ENCODE measurements at places on chromosomes 16 and 17.

- DNase-seq, result peak; percentile 24
- H3K4me1 ChIP-seq, result peaks cover 36% of the 10 kb centered on the region
- peak overlapping the region; percentile 69 for H3K4me3 ChIP-seq
- peaks cover 13% of the 10 kb centered on the region for H3K36me3 ChIP-seq
- peak overlapping the region; percentile 96 for H3K27ac ChIP-seq
- no peaks in the 10 kb centered on the region for H3K27me3 ChIP-seq
These were observed 11.7 kb downstream of the ABCC1 start for GRCh38 chr16:15961060-15961511.

GRCh38 chr16:89887243-89887642 lies 13.9 kb downstream of the TCF25 start:
- peaks cover 6% of the 10 kb centered on the region for H3K4me1 ChIP-seq
- peaks cover 35% of the 10 kb centered on the region for H3K36me3 ChIP-seq
- no peak overlapping the region for H3K27ac ChIP-seq
- H3K27me3 ChIP-seq, result no peaks in the 10 kb centered on the region
- H3K4me3 ChIP-seq, result no peak overlapping the region

DNA sequence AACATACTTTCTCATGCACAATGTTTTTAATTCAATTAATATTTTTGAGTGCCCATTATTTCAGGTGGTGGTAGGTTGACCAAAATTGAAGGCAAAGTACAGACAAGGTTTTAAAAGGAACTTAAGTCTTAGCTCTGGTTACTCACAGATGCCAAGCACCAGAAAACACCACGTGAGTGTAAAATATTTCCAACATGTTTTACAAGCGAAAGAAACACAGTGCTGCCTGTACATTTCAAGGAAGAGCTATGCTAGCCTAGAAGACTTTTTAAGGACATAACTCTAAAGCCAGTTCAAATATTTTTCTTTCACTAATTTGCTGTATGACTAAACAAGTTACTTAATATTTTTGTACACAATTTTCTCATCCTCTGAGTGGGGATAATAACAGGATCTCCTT lies 736.4 kb upstream of the GOT2 start:
- H3K27ac ChIP-seq, result no peak overlapping the region
- no peaks in the 10 kb centered on the region for H3K36me3 ChIP-seq
- H3K27me3 ChIP-seq, result no peaks in the 10 kb centered on the region
- DNase-seq, result no peak

GRCh38 chr16:46973996-46974324 lies 486 bp upstream of the DNAJA2 start:
- peak overlapping the region; percentile 94 for H3K4me3 ChIP-seq
- H3K4me1 ChIP-seq, result peaks cover 30% of the 10 kb centered on the region
- no peak for DNase-seq
- no peaks in the 10 kb centered on the region for H3K27me3 ChIP-seq

- H3K27ac ChIP-seq, result no peak overlapping the region
- H3K4me3 ChIP-seq, result no peak overlapping the region
- peaks cover 4% of the 10 kb centered on the region for H3K36me3 ChIP-seq
- H3K27me3 ChIP-seq, result peaks cover 1% of the 10 kb centered on the region
- no peak for DNase-seq
These were observed 30.0 kb downstream of the SDK2 start for GRCh38 chr17:73614256-73614655.

DNA sequence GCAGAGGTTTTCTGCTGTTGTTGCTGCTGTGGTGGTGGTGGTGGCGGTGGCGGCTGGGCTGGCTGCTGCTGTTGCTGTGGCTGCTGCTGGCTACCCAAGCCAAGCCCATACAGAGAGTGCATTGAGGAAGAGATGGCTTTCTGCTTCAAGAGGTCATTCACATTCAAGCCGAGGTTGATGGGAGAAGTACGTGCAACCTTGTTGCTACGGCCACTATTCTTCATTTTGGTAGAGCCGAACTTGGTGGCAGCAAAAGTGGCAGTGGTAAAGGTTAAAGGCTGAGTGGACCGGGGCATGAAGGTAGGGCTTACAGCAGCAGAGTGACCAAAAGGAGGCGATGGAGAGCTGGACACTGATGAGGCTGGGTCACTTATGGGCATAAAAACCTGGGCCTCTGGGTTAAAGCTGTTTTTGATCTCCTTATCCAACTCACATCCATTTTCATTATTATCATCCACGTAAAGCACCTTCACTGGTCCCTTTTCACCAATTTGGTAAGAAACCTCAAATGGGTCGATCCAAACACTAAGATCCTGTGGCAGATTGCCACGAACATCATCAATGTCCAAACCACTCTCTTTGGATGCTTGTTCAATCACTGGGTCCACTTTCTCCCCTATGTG lies 2.8 kb downstream of the TOB1 start:
- DNase-seq, result no peak
- peaks cover 24% of the 10 kb centered on the region for H3K4me1 ChIP-seq
- no peak overlapping the region for H3K4me3 ChIP-seq
- H3K36me3 ChIP-seq, result peaks cover 9% of the 10 kb centered on the region
- no peaks in the 10 kb centered on the region for H3K27me3 ChIP-seq

DNA sequence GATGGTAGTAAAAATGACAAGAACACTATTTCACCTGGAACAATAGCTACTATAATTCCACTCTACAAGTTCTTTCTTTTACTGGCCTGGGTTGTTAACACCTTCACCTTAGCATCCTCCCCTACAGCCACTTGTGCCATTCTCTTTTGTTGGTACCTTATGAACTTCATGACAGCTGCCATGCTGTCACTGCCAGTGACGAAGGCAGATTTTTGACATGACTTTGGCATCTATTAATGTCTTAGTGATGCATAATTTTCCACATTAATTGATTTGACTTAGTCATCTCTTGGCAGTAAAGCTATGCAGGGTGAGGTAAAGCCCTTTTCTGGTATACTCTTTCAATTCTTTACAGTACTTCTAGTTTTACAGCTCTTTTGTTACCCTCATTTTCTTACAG lies 207.9 kb downstream of the TANC2 start:
- H3K4me1 ChIP-seq, result no peaks in the 10 kb centered on the region
- no peak overlapping the region for H3K27ac ChIP-seq
- no peak overlapping the region for H3K4me3 ChIP-seq
- H3K36me3 ChIP-seq, result no peaks in the 10 kb centered on the region

- H3K4me1 ChIP-seq, result peaks cover 30% of the 10 kb centered on the region
- H3K4me3 ChIP-seq, result no peak overlapping the region
- H3K36me3 ChIP-seq, result peaks cover 4% of the 10 kb centered on the region
- H3K27ac ChIP-seq, result peak overlapping the region; percentile 83
- no peak for DNase-seq
These were observed 1.6 kb downstream of the KCNH4 start for GRCh38 chr17:42179335-42179734.

DNA sequence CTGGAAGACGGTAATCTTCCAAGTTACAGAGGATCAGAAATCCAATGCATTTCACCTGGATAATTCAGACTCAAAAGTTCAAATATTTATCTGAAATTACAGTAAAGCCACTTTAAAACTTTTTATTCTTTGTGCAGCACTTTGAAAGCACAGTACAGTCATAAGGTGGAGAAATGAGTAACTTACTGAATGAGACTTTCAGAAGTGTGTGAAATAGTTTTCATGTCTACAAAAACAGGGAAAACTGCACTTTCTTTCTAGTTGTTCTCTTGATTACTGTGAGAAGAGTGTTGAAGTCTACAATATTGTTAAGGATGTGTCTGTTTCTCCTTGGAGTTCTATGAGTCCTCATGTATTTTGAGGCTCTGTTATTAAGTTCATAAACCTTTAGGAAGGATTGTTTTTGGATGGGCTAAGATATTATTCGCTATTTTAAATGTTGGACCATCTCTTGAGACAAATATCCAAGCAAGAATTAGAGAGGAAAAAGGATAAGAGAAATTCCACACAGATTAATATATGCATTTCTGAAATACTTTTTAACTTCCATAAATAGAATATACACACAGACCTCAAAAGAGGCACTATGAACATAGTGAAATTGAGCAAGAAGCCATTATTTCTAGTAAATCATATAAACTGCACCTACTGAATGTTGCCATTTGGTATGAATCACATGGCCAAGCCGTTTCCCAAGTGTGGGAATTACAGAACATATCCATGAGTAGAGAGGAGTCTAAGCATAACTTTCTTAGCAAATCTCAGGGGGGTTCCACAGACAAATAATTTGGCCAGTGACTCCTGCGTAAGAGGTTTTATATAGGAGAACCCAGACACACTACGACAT lies 83.6 kb upstream of the PLEKHM1 start:
- peaks cover 43% of the 10 kb centered on the region for H3K4me1 ChIP-seq
- DNase-seq, result no peak
- H3K4me3 ChIP-seq, result no peak overlapping the region
- peak overlapping the region; percentile 5 for H3K27ac ChIP-seq
- H3K36me3 ChIP-seq, result peaks cover 18% of the 10 kb centered on the region
- no peaks in the 10 kb centered on the region for H3K27me3 ChIP-seq

DNA sequence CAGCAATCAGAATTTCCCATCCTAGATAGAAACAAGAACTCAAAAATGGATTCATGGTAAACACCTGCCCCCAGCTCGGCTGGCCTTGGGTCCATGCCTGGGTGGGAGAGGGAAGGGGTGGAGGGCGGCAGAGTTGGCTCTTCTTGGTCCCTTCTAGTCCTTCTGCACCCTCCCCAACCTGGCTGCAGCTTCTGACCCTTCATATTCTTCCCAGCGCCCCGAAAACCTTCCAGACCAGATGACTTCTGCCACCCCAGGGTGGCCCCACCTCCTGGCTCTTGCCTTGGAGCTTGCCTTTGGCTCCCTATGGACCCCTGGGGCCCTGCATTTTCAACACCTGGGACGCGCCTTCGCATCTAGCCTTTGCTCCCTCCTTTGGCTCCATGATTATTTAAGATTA lies 5.4 kb upstream of the GJD3 start:
- H3K4me3 ChIP-seq, result no peak overlapping the region
- peaks cover 2% of the 10 kb centered on the region for H3K27me3 ChIP-seq
- H3K27ac ChIP-seq, result no peak overlapping the region
- peaks cover 3% of the 10 kb centered on the region for H3K4me1 ChIP-seq
- no peak for DNase-seq

- no peak overlapping the region for H3K4me3 ChIP-seq
- H3K4me1 ChIP-seq, result no peaks in the 10 kb centered on the region
- H3K36me3 ChIP-seq, result no peaks in the 10 kb centered on the region
- peaks cover 4% of the 10 kb centered on the region for H3K27me3 ChIP-seq
- no peak overlapping the region for H3K27ac ChIP-seq
- DNase-seq, result no peak
These were observed 49.6 kb downstream of the PSMD12 start for GRCh38 chr17:67316781-67317180.

DNA sequence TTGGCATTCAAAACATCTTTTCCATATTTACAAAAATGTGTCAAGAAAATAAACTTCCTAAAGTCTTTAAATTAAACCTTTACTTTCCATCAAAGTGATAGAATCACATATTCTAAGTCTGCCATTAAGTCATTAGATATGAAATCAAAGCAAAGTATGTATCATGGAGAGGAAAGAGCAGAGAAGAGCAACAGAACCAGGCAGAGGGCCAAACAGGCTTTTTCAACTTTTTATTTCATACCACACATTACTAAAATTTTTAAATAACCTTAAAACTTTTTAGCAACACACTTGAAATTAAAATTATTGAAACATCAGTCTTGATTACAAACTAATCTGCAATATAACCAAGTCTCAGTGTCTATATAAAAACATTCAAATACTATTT lies 13.8 kb downstream of the SIAH1 start:
- H3K4me3 ChIP-seq, result no peak overlapping the region
- H3K4me1 ChIP-seq, result peaks cover 19% of the 10 kb centered on the region
- no peak for DNase-seq
- H3K36me3 ChIP-seq, result no peaks in the 10 kb centered on the region
- no peak overlapping the region for H3K27ac ChIP-seq

GRCh38 chr16:56347166-56347565 lies 78.2 kb downstream of the AMFR start:
- H3K4me1 ChIP-seq, result no peaks in the 10 kb centered on the region
- peaks cover 8% of the 10 kb centered on the region for H3K27me3 ChIP-seq
- no peaks in the 10 kb centered on the region for H3K36me3 ChIP-seq
- no peak overlapping the region for H3K27ac ChIP-seq
- H3K4me3 ChIP-seq, result no peak overlapping the region

GRCh38 chr16:89360760-89361435 lies 129.5 kb downstream of the ANKRD11 start:
- H3K27ac ChIP-seq, result peak overlapping the region; percentile 79
- H3K4me3 ChIP-seq, result peak overlapping the region; percentile 53
- H3K36me3 ChIP-seq, result no peaks in the 10 kb centered on the region

DNA sequence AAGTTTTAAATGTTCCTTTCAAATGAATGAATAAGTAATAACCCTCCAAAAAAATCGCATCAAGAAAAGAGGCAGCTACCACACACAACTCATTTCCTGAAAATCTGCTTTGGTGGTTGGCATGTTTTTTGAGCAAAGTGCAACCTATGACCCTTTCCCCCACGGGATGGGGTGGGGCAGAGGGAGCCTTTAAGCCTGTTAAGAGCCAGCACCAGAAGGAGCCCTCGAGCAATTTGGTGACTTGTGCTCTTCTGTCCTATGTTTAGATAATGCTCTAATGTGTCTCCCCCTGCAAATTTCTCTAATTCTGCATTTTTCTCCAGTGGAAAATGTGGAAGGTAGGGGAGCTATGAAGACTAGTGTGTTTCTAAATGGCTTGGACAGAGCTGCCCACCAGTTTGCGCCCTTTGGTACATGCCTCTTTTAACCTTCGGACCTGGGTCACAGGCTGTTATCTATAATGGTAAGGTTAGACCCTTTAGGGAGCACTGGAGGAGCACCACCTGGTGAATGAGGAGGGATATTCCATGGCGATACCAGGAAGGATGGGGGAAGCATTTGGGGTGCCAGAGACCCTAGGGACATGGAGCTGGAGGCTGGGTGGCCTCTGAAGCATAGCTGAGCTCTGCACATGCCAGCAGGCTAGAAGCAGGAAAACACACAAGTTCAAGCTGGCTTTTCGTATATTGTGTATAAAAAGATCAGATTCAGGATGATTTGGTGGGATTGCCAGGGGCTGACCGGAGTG lies 1.6 kb downstream of the PYCARD start:
- no peaks in the 10 kb centered on the region for H3K27me3 ChIP-seq
- no peak for DNase-seq
- H3K4me3 ChIP-seq, result peak overlapping the region; percentile 93

- H3K4me3 ChIP-seq, result no peak overlapping the region
- DNase-seq, result no peak
- no peak overlapping the region for H3K27ac ChIP-seq
- H3K4me1 ChIP-seq, result peaks cover 31% of the 10 kb centered on the region
- H3K27me3 ChIP-seq, result no peaks in the 10 kb centered on the region
These were observed 8.4 kb upstream of the HERPUD1 start for GRCh38 chr16:56923481-56924091.

DNA sequence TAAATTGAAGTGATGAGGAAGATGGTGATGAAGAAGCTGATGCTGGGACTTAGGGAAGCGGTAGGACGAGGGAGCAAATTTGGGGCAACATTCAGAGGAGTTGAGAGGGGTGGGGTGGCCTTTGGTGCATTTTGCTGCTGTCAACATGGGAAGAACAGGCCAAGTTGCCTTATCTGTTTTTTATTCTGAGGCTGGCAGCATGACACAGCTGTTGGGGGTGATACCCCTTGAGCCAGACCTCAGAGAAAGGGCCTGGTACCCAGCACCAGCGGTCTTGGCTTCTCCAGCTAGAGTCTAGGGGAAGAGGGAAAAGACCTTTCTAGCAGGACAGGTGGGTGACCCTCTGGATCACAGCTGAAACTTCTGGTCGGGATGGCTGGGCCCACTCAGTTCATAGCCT lies 4.6 kb downstream of the IGFBP4 start:
- peaks cover 6% of the 10 kb centered on the region for H3K27me3 ChIP-seq
- no peak overlapping the region for H3K27ac ChIP-seq
- H3K4me3 ChIP-seq, result no peak overlapping the region
